Heart right ventricle (tissue), 16 donors: ENCODE measurements at places on chromosomes 7 and 10. TPM values are rescaled to one million over a fixed set of nuclear protein-coding genes. Genes with fewer than 3 reads are reported as not detected.

DNA sequence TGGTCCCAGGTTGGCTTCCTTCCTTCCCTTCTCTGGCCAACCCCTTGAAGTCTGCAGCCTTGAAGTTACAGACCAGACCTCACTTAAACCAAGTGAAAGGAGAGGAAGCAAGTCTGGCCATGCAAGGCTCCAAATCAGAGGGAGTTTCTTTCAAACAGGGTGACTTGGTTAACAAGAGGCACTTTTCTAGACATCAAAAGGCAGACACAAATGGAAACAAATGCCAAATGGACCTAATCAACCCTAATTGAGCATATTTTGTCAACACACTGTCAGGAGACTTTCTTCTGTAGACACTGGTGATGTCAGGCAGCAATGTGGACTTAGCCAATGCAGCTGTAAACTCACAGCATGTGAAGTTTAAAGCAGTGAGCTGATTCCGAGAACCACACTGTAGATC is 282.7 kb upstream of the FZD8 start:
- DNase-seq = no peak

- DNase-seq = peak; percentile 35
Measured at GRCh38 chr10:111203615-111204014, 126.8 kb downstream of the ADRA2A start.

Gene SPDYE1
- not detected for total RNA-seq

GRCh38 chr7:68224041-68224741 is 1227.6 kb downstream of the TYW1 start:
- no peak for DNase-seq

DNA sequence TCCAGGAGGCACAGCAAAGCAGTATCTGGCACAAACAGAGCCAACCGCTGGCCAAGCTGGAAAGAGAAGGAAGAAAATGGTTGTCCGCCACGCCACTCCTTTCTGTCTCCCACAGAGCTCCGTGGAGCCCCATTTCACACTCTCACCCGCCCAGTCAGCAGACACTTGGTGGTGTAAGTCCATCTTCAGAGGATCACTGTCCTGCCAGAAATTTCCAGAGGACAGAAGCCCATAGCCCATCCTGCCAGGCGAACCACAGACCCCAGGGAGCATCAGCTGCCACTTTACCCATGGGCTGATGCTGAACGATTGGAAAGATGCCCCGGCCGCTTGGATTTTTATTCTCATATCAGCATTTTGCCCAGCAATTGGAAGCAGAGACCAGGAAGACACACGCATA is 144.7 kb upstream of the LYZL2 start:
- no peak for DNase-seq

DNA sequence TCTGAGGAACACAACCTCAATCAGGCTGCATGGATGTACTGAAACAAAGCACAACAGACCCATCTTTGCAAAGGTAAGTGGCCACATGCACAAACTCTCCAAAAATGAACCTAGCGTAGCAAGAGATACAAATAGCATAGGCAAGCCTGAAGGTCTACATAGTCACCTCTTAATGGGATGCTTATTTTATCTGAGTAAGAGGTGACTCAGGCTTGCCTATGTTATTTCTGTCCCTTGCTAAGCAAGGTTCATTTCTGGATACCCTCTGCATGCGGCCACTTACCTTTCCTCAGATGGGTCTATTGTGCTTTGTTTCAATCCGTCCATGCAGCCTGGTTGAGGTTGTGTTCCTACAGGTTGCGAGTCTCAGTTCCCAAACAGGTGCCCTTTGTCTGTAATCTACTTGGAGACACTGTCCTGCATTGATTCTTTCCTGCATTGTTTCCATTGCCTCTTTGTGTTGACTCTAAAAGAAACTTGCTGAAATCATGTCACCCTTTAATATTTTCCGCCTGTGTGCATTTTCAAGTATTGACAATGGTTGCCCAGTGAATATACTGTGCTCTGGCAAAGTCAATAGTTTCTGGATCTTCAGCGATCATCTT is 291.8 kb upstream of the LYZL1 start:
- DNase-seq = no peak
